ENCODE measurements at places on chromosomes 3 and 15.

GRCh38 chr3:37662785-37663184, 198.9 kb upstream of the CTDSPL start:
- DNase-seq, result no peak

GRCh38 chr3:72319194-72320094, 528.8 kb downstream of the SHQ1 start:
- no peak for DNase-seq

DNA sequence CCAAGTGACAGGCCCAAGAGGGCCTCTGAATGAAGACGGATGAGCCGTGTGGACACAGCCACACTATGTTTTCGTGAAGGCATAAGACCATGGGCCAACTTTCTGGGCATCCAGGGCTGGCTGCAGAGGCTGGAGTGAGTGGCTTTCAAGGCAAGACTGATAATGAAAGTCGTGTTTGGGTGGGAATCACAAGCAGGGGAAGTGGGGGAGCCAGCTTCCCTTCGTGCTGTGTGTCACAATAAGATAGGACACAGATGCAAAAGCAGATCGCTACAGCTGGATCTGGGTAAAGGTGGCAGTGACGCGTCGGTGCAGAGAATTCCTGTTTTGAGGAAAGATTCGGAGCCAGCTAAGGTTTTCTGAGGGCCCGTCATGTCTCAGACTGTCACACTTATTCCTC, 309.8 kb upstream of the CTDSPL start:
- no peak for DNase-seq

- DNase-seq, result no peak
Measured at GRCh38 chr15:39434751-39435238, 146.1 kb upstream of the THBS1 start.

DNA sequence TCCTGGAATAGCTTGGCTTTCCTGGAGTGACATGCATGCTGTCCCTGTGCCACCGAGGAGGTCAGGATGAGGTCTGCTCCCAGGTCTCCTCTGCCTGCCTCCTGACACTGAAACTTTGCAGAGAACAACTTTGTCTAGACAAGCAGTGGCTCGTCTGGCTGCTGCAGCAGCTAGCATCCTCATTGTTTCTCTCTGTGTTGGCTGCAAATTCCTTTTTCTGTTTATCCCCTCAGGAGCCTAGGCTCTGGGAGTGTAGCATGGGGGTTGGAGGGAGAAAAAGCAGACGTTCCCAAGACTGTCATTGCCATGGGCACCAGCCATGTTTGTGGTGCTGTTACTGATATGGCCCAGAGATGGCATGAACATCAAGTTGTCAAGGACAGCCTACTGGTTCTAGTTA, 208.7 kb upstream of the LRIG1 start:
- no peak for DNase-seq

DNA sequence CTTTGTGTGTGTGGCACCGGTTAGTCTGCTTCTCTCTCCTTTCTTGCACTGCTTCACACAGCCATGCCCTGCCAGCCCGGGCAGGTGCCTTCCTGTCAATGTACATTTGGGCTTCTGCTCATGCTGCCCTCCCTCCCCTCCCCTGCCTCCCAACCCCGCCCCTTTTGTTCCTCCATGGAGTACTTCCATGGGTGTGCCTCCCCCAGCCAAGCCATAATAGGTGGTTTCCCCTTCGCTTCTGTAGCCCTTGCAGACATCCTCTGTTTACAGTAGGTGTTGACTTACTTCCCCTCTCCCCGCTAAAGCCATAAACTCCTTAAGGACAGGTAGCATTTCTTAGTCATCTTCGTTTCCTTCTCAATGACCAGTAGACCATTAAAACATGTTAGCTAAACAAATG, 31.8 kb upstream of the CRTC3 start:
- no peak for DNase-seq

DNA sequence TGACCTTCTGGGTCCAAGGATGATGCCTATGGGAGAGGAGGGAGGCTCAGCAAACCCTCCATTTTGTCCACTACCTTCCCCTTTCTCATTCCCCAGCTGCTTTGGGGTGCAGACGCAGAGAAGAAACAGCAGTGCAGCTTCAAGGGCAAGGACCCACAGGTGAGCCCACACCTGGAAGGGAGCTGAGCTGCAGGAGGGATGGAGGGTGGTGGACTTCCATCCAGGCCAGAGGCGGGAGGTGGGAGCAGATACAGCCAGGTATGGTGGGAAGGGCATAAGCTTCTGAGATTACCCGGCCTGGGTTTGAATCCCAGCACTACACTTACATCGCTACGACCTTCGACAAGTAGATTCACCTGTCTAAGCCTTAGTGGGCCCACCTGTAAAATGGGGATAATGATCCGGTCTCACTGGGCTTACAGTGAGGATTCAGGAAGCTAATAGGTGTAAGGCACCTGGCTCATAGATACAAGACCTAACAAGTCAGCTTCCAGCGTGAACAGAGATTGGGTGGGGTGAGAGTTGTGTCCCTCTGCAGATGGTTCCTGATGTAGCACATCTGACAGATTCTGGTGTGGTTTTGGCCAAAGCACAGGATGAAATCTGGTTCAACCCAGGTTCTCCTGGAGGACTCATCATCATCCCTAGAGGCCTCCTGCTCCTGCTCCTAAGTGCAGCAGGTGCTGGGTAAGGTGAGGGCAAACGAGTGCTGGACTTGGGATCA, 15.9 kb downstream of the CIB1 start:
- DNase-seq, result no peak

GRCh38 chr3:102265720-102266119, 169.1 kb upstream of the ZPLD1 start:
- DNase-seq, result no peak

Data from NCI-H446 treated with DMSO at 0.1 percent for 48 hours (cell line).